ENCODE measurements at places on chromosomes 6 and 20.

GRCh38 chr6:112695001-112695400 lies 347.9 kb downstream of the RFPL4B start:
- DNase-seq: no peak

DNA sequence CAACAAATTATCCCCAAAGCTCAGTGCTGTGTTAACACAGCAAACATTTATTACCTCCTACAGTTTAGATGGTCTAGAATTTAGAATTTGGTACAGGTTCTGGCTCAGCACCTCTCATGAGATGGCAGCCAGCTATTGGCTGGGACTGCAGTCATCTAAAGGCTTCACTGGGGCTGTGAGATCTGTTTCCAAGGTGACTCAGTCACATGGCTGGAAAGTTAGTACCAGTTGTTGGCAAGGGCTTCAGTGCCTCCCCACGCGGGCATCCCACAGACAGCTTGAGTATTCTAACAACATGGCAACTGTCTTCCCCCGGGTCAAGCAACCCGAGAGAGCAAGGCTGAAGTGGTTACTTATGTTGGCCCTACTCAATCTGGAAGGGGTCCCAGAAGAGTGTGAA lies 44.8 kb upstream of the F13A1 start:
- DNase-seq: no peak

- no peak for DNase-seq
Measured at GRCh38 chr6:31586599-31587281, 663 bp downstream of the LST1 start.

GRCh38 chr6:38364775-38365174 lies 275.0 kb downstream of the BTBD9 start:
- no peak for DNase-seq

- no peak for DNase-seq
Measured at GRCh38 chr6:25558155-25558817, 93.7 kb upstream of the SCGN start.

DNA sequence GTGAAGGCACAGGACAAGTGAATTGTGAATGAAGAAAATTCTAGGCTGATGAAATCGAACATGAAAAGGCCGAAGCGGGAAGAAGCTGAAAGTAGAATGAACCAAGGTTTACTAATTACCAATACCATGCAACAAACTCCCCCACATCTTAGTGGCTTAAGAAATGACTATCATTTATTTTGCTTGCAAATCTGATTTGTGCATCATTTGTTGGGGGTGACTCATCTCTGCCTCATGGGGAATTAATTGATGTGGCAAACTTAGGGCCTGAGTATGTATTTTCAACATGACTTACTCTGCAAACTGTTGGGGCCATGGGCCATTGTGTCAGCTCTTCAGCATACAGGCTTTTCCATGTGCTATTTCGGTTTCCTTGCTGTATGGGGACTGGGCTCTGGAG lies 26.8 kb downstream of the PPP1R14C start:
- peak; percentile 17 for DNase-seq

GRCh38 chr6:44217332-44218143 lies 812 bp downstream of the MYMX start:
- no peak for DNase-seq

DNA sequence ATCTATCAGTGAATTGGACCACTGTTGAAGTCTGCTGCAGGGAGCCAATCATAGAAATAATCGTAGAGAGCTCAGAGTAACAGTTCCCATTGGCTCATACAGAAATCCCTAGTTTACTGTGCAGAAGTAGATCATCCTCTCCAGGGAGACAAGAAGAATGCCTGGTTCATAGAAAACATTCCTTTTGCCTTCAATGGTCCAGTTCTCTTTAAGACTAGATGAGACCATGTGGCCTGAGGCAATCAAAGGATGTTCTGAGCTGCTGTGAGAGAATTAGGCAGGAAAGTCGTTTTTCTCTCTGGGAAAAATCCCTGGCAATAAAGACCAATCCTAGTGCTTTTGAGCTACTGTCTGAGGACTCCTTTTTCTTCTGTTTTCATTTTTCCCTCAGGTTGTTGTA lies 208.4 kb downstream of the CENPW start:
- DNase-seq: no peak

DNA sequence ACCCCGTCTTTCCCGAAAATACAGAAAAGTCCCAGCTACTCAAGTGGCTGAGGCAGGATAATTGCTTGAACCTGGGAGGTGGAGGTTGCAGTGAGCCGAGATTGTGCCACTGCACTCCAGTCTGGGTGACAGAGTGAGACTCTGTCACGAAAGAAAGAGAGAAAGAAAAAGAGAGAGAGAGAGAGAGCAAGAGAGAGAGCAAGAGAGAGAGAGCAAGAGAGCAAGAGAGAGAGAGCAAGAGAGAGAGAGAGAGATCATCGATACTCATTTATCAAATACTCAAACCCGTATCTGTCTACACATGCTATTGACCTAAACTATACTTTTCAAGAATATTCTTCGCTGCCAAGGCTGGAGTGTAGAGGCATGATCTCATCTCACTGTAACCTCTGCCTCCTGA lies 28.2 kb upstream of the SALL4 start:
- DNase-seq: no peak

GRCh38 chr6:55820696-55821095 lies 54.7 kb downstream of the BMP5 start:
- no peak for DNase-seq

DNA sequence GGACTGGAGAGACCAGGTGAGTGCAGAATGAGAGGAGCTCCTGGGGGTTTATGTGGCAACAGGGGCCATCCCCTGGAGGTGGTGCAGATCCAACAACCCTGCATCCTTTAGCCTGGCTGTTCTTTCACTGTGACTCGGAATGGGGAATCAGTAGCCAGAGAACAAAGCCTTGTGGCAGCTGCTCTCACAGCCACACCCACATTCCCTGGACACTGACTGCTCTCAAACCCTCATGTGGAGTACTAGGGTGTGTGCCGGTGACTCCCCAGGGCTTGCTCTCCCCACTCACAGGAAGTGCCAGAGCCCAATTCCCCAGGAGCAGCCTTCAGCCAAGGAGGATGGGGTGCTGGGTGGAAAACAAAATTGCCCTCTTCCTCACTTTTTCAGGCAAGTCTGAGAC lies 30.2 kb upstream of the GGTLC1 start:
- no peak for DNase-seq

DNA sequence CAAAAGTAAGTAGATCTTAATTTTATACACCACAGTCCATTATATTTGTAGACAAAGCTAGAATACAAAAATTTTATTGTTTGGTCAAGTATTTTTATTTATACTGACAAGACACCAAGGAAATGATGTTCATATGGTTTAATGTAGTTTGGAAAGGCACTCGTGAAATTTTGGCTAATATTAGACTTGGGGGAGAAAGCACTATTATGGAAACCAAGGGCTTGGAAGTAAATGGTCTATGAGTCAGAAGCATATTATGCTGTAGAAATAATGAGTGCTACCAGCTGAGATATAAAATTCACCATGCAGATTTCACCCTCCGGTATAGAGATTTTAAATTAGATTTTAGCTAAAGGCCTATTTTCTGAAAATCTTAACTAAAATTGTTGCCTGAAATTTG lies 233.6 kb downstream of the KCNQ5 start:
- no peak for DNase-seq

DNA sequence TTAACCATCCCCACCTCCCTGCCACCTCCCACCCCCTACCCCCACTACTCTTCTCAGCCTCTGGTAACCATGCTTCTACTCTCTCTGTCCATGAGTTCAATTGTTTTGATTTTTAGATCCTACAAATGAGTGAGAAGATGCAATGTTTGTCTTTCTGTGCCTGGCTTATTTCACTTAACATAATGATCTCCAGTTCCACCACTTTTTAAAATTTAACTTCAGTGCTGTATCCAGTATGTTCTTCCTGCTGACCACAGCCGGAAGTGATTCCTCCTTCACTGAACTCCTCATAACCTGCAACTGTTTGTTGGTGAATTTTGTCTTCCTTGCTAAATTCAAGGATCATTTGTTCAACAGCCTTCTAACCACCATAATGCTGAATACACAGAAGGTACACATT lies 3.9 kb downstream of the MAP7 start:
- no peak for DNase-seq

GRCh38 chr6:115551527-115551926 lies 509.2 kb downstream of the FRK start:
- no peak for DNase-seq

GRCh38 chr6:120994573-120994967 lies 339.7 kb downstream of the TBC1D32 start:
- DNase-seq: no peak

DNA sequence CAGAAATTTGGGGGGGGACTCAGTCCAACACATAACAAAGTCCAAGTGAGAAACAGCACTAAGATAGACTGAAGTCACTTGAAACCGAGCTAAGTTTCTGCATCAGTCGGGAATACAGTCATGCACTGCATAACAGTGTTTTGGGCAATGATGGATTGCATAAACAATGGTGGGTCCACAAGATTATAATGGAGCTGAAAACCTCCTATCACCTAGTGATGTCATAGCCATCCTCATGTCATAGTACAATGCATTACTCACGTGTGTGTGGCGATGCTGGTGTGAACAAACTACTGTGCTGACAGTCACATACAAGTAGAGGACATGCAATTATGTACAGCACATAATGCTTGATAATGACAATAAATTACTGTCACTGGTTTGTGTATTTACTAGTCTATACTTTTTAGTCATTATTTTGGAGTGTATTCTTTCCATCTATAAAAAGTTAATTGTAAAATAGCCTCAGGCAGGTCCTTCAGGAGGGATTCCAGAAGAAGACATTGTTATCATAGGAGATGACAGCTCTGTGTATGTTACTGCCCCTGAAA lies 154.5 kb upstream of the ECI2 start:
- no peak for DNase-seq

DNA sequence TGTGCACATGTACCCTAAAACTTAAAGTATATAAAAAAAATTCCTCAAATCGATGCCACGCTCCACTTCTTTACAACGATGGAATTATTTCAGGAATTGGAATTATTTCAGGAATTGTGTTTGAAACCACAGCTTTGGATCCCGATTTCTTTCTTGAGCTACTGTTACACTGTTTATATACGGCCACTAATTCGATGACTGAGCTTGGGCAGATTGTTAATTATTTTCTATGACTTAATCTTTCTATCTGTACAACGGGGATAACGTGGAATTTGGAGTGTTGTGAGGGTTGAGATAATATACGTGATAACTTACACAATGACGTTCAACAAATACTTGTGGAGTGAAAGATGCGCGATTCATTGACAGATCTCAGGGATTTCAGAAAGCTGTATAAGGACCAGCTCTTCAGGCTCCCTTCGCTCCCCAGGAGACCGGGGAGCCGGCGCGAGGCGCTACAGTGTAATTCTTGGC lies 171.3 kb downstream of the SLC16A10 start:
- no peak for DNase-seq

- DNase-seq: no peak
Measured at GRCh38 chr6:96016334-96017069, 728 bp downstream of the FUT9 start.

Data from non-pigmented ciliary epithelial cell (primary cell).